ENCODE measurements at places on chromosomes 7 and 10.

- no peak for DNase-seq
Observed at GRCh38 chr7:17745610-17746009, 194.7 kb downstream of the SNX13 start.

DNA sequence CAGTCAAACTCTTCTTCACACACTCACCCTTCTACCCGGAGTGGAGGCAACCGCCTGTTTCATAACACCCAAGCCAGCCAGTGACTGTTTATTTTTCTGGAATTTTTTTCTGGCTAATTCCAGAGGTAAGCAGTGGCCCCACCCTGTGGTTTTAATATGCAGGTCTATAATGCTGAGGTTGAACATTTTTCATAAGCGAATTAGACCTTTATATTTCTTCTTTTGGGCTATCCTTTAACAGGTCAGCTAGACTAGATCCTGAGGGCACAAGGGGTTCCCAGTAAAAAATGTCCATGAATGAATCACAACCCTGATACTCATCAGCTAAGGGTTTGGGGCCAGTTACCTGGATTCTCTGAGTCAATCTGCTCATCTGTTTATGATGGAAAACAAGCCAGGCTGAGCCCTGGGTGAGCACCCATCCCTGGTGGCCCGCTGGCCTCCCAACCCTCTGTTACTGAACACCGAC is 76.2 kb downstream of the GRB10 start:
- DNase-seq = no peak

GRCh38 chr10:10542477-10542876 is 475.2 kb upstream of the CELF2 start:
- DNase-seq = no peak

GRCh38 chr10:16681521-16681920 is 135.7 kb downstream of the RSU1 start:
- no peak for DNase-seq
